ENCODE measurements at places on chromosomes 3 and 15.

DNA sequence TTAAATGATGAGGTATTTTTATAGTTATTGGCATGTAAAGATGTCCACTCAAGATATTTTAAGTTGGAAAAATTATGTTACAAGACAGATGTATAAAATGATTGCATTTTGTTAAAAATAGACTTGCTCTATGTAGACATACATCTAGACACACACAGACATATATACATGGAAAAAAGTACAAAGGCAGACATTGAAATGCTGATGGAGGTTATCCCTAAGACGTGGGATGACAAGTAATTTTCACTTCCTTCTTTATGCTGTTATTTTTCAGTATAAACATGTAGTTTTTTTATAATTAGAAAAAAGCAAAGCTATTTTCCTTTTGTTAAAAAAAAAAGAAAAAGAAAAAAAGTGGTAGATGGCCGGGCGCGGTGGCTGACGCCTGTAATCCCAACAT lies 7.2 kb downstream of the HOMER2 start:
- no peak for DNase-seq

GRCh38 chr3:136751316-136752171 lies 634 bp downstream of the STAG1 start:
- DNase-seq: peak; percentile 71

DNA sequence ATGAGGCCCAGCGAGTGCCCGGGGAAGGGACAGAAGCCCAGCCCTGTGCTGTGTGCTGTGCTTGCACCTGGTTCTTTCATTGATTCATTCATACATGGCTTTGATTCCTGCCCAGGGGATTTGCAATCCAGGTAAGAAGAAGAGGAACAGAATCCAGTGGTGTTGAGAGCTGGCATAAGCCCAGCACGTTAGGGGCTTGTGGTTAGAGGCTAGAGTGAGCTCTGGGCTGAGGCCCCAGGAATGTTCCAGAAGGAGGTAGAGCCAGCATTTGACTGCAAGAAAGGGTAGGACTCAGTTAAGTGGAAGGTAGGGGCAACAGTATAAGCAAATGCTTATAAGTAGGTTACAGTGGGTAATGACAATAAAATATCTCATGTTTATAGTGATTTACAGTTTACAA lies 2.3 kb downstream of the VWA5B2 start:
- no peak for DNase-seq

GRCh38 chr3:4492208-4493013 lies 737 bp upstream of the ITPR1 start:
- no peak for DNase-seq

GRCh38 chr3:32432711-32433530 lies 41.3 kb downstream of the CMTM7 start:
- no peak for DNase-seq

GRCh38 chr15:59230531-59231055 lies 23.9 kb downstream of the LDHAL6B start:
- no peak for DNase-seq

DNA sequence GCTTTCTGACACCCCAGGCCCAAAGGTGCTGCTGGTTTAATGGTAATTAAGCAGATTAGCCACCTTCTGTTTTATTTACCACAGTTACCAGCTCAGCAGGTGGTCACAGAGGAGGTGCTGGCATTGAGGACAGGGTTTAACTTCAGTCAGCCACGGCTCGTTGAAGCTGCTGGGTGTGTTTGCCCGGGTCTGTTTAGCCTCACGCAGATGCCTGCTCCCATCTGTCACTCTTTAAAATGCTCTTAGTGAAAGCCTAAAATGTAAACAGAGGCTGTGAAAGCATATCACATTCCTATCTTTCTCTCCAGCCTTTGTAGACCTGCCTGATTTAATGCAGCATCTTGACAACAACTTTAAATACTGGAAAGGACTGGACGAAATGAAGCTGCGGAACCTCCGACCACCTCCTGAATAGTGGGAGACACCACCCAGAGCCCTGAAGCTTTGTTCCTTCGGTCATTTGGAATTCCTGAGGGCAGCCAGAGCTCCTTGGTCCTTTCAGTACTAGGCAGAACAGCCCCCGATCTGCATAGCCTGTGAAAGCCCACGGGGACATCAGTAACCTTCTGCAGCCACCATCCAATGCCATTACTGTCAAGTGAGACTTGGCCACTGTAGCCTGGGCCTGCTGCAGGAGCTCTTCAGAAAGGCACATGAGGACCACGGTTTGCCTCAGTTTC lies 156.0 kb downstream of the PDE8A start:
- DNase-seq: no peak

DNA sequence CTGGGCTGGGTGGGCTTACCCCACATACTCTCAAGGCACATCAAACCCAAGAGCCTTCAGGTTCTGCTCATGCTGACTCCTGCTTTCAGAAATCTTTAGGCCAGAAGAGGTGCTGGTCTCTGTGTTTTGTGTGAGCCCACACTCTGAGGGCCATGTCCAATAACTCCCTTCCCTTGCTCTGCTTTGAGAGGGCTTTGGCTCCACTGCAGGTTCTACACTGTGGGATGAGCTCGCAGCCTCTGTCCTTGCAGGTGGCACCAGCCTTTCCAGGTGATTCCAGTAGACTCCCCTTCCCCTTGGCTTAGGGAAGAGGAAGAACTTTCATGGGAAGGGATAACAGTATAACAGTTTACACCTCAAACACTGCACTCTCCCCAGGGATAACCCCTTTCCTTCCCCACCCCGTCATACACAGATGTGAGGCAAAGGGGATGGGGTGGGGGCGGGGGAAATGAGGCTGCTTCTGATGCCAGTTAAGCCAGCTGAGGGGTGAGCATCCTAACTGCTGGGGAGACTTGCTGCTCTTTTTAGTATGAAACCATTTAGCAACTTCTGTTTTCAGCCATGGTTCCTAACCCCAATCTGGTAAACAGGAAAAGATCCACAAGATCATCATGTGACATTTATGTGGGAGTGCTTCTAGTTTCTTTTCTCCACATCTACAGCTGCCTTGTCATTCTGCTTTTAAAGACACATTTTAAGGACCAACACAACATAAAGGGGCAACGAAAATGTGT lies 262.4 kb downstream of the SLC9A9 start:
- no peak for DNase-seq

- DNase-seq: no peak
These were observed 61.6 kb downstream of the RGMA start for GRCh38 chr15:93027413-93027812.

GRCh38 chr3:155147588-155147987 lies 67.5 kb downstream of the MME start:
- no peak for DNase-seq

- no peak for DNase-seq
These were observed 53.7 kb upstream of the FAM174B start for GRCh38 chr15:92709110-92709790.

DNA sequence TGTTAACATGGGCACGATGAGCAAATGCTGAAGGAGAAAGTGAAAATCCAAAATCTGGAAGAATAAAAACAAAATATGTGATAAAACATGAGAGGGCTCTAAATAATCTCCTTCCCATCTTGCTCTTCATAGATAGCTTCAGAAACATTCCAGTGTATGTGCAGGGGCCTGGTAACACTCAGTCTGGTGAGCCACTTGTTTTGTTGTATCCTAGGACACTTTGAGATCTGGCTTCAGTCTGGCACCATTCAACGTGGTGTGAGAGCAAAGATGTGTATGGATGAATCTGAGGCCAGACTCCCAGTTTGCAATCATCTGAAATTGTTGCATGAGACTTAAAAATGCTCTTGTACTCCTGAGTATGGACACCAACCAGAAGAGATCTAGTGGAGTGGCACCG lies 337.2 kb upstream of the ZNF385D start:
- DNase-seq: no peak

DNA sequence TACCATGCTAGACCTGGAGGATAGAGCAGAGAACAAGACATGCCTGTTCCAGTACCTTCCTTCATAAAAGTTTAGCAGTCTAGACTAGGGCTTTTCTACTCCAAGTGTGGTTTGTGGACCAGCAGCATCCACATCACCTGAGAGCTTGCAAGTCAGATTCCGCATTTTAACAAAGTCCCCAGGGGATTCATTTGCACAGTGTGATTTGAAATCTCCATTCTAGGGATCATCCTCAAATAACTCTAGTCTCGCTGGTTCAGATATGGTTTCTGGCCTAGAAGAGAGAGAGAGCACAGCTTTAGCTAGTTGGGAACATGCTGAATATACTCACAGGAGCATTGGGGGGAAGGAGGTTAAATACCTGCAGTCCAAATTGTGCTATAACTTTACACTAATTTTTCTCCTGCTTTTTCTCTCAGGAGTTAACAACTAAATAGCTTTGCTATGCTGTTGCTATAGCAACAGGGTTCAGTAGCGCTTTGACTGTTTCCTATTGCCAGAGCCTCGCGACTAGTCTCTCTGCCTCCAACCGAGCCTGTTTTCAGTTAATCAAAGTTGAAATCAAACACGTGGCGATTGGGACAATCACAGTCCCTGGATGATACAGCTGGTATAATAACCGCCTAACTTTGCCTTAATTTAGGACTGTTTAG lies 64.0 kb upstream of the RASGRF1 start:
- DNase-seq: no peak

GRCh38 chr15:95131131-95131556 lies 899.8 kb downstream of the MCTP2 start:
- no peak for DNase-seq

DNA sequence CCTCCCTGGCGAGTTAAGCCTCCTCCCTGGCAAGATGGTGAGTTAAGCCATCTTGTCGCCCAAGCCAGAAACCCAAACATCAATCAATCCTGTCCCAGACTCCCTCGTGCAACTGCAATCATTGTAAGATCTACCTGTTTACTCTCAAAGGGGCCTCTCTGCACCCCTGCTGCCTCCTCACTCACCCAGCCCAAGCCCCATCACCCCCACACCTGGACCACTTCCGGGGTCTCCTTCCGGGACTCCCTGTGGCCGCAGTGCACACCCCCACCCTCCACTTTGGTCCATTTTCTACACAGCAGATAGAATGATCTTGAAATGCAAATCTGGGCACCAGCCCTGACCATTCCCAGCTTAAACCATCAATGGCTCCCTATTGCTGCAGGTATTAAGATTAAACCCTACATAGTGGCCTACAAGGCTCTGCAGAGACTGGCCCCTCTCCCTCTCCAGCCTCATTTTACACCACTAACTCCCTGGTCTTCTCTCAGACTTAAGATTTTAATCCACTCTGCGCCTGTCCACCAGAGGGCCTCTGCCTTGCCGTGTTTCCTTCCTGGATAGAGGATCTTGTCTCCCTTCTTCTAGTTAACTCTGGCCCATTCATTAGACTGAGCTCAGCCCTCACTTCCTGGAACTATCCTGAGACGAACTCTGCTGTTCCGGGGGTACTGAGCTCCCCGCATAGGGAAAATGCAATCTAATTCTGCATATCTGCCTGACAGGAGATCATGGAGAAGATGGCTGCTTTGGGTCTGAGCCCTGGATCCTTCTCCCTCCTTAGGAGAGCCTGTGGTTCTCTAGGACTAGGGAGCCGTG lies 41.9 kb upstream of the SLC6A1 start:
- DNase-seq: no peak

GRCh38 chr3:46938118-46938517 lies 38.4 kb downstream of the CCDC12 start:
- DNase-seq: no peak

DNA sequence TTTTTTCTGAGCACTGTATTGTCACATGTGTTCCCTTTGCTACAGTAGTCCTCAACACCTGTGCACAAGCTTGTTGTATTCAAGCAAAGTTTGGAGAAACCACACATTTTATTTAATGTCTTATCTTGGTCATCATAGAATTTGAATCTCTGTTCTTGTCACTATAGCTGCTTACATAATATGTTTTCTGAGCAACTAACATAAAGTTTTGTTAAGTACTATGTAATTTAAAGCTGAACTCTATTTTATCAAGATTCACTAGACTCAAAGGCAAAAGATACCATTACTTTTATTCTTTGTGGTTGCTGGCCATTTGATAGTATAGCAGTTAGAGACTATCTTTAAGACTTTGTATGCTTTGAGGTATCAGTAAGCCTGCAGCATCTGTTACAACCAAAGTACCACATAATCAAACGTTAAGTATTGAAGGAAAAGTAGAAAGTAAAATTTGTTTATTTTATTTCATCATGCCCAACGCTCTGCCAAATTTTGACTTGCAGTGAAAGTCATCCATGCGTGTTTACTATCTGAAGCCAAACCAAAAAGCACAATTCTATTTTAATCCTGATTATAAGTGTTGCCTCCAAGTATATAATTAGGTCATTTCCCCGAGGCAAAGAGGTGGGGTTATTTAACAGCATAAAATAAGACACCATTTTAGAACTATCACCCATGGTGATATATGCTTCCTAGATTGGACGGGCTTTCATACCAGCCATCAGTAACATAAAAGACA lies 10.3 kb upstream of the ABHD10 start:
- no peak for DNase-seq
